Central memory CD4-positive, alpha-beta T cell (primary cell): ENCODE measurements at places on chromosomes 11 and 22.

DNA sequence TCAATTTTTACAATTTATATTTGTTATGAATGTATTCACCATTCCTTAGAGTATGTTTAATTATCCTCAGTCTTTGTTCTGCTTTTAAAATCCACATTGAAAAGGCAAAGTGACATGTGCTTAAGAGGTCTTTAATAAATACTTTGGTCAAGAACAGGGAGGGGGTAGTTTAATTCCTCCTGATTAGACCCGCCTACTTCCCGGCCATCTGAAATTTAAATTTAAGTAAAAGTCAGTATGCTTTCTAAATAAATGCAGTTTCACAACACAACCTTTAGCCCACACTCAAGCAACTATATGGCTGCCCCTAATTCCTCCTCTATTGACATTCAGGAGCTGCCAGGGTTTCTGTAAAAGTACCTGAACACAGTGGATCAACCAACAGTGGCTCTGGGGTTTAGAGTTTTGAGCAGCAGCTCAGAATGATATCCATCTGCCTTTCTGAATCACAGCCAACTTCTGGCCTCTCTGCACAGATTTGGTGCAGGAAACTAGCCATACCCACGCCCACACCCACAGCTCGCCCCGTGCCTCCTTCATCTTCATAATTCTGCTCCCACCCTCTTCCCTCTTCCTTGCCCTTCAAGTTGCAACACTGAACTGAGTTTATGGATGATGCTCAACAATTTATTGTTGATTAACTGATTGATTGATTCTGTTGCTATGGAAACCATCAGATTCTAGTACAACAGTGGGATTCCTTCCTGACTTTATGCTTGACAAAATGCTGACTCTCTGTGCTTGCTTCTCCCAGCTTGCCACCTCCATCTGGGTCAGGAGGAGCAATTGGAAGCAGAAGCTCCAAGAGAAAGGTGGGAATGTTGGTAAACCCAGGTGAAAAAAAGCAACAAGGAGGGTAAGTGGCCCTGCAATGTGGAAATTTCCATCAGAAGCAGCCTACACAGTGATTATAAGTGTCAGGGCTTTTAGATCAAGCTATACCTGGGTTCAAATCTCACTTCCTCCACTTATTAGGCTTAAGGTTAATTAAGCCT, 70.8 kb downstream of the PANX1 start:
- no peak for DNase-seq

DNA sequence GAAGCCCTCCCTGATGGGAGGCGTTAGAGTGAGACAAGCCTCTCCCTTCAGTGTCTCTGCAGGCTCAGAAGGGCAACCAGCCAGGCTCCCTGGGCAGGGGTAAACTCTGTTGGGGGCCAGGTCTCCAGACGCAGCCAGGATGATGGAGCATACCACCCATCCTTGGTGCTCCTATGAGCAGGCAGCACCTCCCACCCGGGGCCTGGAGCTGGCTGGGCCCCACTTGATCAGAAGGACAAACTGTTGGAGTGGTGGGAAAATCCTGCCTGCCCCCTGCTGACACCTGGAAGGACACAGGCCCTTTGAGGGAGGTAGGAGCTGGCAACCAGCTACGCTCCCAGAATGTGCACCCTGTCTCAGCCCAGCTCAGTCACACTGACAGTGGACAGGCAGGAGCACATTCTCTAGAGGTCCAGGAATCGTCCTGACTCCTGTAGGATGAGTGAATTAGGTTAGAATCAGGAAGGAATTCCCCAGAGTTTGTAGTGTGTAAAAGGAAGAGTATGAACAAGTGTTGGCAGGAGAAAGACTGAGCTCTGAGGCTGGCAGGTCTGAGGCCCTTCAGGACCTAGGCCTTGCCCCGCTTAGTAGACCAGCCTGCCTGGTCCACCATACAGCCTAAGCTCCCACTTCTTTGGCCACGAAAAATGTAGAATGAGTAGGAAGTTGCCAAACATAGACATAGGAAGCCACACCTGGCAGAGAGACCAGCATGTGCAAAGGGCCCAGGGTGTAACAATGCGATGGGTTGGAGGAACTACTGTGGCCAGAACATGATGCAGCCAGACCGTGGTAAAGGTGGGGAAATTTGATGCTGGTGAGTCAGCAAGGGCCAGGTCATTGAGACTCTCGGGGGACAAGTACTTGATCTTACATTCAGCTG, 19.1 kb downstream of the ARHGEF17 start:
- DNase-seq: no peak

- DNase-seq: no peak
Observed at GRCh38 chr11:32374261-32374711, 61.1 kb downstream of the WT1 start.

DNA sequence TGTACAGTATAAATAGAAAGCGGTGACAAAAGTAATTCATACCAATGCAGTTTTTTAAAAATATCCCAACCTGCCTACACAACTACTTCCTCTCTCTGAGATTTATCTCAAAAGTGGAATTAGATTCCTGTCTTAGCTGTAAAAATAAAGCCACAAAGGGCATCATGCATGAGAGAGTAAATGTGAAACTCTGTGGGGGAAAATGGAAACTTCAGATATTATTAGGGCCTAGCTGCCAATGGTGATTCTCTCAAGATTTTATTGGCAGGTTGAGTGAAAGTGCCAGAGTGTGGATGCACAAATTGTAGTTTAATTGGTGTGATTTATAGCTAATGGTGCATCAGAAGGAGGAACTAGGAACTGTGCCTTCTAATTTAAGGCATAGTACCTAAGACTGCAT, 356.9 kb upstream of the CCDC90B start:
- DNase-seq: no peak

- DNase-seq: no peak
Observed at GRCh38 chr11:2130881-2131352, 8.3 kb downstream of the IGF2 start.

DNA sequence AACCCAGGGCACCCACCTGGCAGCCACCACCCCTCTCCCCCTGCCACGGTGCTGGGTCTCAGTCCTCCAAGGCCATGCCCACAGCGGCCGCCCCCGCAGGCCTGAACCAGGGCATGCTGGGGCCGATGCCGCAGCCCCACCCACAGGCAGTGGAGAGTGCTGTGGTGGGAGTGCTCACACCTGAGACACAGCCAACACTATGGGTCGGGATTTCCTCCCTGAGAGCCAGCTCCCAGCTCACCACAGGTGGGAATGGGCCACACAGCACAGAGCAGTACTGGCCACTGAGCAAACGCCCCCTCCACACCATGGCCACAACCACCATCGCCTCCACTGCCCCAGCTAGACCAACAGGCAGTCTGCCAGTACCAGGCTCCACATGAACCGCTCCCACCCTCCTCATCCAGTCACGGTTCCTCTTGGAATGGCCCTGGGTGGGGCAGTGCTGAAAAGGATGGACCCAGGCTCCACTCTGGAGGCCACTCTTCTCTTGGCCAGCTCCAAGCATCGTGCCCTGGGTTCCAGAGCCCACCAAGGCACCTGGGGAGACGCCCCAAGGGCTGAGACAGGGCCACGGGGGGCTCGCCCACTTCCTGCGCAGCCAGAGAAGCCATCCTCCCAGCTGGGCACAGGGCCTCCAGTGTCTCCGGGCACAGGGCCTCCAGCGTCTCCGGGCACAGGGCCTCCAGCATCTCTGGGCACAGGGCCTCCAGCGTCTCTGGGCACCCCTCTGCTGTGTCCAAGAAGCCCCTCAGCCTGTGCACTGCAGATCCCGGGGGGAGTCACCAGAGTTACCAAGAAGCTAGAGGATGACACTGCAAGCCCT, 14.2 kb downstream of the MOB2 start:
- no peak for DNase-seq

DNA sequence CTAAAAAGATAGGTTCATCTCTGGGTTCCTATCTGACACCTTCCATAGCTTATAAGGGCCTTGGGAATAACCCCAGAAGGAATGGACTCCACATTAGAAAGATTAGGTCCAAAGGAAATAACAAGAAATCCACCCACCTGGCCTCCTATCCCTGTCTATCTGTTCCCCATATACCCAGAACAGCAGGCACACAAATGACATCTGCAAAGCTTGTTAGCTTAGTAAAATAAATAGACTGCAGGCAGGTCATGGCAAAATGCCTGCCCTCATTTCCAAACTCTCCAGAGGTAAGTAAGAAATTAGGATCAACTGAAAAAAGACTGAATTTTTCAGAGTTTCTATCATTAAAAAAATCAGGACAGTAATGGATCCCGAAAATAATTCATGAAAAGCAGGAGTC, 489.5 kb downstream of the DLG2 start:
- no peak for DNase-seq

DNA sequence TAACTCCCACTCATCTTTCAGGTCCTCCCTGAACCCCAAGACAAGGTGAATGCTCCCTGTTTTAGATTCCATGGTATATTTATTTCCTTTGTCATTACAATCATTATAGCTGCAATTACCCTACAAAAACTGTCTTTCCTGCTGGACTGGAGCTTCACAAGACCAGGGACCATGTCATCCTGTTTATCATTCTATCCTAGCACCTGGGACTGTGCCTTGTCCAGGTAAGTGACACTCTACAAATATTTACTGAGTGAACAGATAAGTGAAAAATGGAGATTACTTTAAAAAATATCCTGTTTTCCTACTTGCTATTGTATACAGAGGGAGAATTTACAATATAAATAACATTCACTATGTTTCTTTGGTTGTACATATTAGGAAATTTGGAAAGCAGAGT, 22.5 kb upstream of the ELF5 start:
- no peak for DNase-seq

DNA sequence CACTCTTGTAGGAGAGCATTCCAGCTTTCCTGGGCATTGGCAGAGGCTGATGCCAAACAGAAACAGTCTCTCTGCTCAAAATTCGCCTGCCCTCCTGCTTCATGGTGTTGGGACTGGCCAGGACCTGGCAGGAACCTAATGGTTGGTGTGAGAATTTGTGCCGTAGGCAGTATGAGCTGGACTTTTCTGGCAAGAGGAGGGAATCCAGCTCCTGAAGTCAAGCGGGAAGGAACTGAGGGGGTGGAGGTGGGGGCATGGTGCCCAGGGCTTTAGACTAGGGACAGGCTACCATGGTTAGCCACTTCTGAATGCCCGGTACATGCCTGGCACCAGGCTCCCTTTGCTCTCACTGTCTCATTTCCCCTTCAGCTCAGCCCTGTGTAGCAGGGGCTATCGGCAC, 6.9 kb upstream of the TOMM22 start:
- DNase-seq: no peak

- no peak for DNase-seq
Observed at GRCh38 chr11:29482510-29482909, 534.3 kb downstream of the KCNA4 start.

DNA sequence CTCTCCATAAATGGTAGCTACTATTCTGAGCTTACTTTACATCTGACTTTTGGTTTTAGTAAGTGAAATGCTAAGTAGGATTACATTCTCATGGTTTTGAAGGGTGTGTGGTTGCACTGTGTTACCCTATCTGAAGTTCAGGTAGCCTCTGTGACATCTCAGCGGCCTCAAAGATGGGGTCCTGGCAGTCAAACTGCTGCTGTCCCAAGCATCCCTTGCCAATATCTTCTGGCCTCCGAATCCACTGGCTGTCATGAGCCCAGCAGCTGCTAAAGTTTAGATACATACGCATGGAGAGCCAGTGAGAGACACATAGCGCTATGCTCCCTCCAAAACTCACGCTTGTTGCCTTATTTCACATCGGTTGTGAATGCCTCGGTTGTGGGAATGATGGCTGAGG, 34.9 kb downstream of the UBASH3B start:
- DNase-seq: no peak

- no peak for DNase-seq
Observed at GRCh38 chr11:27025957-27026733, 14.5 kb upstream of the BBOX1 start.
